ENCODE measurements at places on chromosomes 6 and 20.

GRCh38 chr20:1646975-1647431 is 10.6 kb downstream of the SIRPG start:
- no peak for DNase-seq

GRCh38 chr6:69012211-69012610 is 377.1 kb downstream of the ADGRB3 start:
- DNase-seq = no peak

GRCh38 chr6:109393157-109393885 is 11.1 kb upstream of the CD164 start:
- DNase-seq = no peak

DNA sequence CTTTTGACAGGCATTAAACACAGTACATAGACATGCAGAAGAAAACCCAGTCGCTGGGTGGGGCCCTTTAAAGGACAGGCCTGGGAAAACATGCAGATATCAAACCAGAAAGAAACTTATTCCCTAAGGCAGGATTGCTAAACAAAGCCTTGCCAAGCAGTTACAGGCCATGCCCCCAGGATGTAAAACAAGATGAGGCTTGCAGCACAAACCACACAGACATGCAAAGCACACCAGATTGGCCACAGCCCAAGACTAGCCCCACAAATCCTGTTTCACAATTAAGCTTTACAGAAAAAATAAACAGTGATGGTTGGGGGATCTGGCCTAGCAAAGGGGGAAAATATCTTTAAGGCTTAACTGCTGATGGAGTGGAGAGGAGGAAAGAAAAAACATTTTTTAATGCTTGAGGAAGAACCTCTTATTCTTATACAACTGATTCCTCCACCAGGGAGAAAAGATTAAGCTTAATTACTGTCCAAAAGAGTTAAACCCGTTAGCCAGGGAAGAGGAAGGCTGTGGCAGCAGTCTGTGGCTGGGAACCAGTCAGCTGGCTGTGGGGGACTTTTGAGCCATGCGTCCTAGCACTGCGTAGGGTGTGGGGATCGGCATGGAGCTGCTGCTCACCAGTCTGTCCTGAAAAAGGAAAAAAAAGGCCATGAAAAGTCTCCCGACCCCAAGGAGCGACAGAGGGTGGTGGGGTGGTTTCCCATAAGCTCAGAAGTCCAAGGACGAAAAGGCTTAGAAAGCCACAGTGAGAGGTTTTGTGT is 28.4 kb downstream of the COL19A1 start:
- no peak for DNase-seq

DNA sequence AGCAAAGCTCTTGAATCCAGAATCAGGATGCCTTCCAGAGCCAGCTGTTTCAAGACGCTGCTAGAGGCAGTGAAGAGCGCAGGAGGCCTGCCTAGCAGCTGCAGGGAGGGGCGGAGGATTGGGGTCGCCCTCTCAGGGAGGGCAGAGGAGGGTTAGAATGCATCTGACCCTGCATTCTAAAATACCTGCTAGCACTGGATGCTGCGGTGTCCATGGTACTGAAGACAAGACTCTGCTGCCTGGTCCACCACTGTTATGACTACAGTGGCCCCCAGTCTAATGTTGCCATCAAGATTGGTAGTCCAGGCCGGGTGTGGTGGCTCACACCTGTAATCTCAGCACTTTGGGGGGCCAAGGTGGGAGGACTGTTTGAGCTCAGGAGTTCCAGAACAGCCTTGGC is 193.7 kb upstream of the PROKR2 start:
- no peak for DNase-seq

GRCh38 chr6:170176136-170176897 is 114.6 kb downstream of the DLL1 start:
- peak; percentile 63 for DNase-seq

- DNase-seq = peak; percentile 65
These were observed 96.2 kb upstream of the RSPO3 start for GRCh38 chr6:127022302-127022701.

GRCh38 chr6:33173535-33174180 is 18.6 kb downstream of the COL11A2 start:
- DNase-seq = no peak

DNA sequence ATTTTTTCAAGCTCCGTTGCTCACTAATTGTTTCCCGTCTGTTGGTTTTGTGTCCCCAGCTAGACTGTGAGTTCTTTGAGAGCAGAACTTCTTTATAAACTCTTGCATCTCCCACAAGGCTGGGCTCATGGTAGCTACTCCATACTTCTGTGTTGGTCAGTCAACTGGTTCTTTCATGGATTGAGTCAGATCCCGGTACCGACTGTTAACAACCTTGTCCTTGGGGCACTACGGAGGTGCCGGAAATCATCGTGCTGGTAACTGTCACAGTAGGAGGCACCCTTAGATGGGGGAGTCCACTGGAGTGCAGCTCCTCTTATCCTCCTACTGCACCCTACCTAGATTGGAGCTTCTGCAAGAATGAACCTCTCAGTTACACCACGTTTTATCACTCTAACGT is 8.6 kb upstream of the STX16 start:
- DNase-seq = peak; percentile 50

GRCh38 chr20:5559945-5560344 is 190.3 kb upstream of the SHLD1 start:
- no peak for DNase-seq

GRCh38 chr20:10672624-10673127 is 1.1 kb downstream of the JAG1 start:
- peak; percentile 78 for DNase-seq

GRCh38 chr6:143225929-143226328 is 165.2 kb downstream of the AIG1 start:
- no peak for DNase-seq

GRCh38 chr20:62745952-62746288 is 37.3 kb downstream of the NTSR1 start:
- DNase-seq = no peak

GRCh38 chr20:41654884-41655283 is 36.7 kb upstream of the CHD6 start:
- no peak for DNase-seq

GRCh38 chr6:43200541-43200940 is 18.5 kb downstream of the CUL9 start:
- no peak for DNase-seq

DNA sequence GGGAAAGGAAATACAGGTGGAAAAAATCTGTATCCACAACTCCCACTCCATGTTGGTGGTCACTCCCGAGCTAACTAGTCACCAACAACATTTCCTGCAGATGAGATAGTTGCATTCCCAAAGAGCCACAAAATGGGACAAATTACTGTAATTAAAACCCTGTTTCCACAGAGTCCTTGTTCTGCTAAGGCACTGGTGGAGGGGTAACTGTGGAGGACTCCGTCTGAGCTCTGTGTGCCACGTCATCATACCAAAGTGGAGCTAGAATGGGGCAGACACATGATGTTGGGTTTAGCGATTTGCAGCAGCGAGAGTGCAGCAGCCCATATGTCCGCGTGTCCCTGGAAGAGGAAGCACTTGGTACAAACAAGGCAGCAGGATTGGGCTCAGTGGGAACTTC is 172.5 kb upstream of the KCNK16 start:
- DNase-seq = no peak

DNA sequence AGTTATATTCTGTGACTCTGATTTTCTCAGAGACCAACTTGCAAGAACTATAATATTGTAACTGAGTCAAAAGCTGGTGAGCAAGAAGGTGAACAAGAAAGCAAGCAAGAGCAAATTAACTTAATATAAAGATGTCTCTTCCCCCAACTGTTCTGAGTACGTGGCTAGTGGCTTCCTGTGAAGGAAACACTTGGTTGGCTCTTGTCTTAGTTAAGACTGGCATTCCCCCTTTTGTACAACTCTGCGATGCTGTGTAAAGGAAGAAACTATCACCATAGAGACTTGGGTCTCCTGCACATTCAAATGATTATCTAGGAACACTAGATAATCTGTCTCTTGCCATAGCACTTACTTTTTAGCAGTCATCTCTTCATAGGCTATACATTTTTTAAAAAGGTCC is 47.3 kb upstream of the TNFAIP3 start:
- no peak for DNase-seq

DNA sequence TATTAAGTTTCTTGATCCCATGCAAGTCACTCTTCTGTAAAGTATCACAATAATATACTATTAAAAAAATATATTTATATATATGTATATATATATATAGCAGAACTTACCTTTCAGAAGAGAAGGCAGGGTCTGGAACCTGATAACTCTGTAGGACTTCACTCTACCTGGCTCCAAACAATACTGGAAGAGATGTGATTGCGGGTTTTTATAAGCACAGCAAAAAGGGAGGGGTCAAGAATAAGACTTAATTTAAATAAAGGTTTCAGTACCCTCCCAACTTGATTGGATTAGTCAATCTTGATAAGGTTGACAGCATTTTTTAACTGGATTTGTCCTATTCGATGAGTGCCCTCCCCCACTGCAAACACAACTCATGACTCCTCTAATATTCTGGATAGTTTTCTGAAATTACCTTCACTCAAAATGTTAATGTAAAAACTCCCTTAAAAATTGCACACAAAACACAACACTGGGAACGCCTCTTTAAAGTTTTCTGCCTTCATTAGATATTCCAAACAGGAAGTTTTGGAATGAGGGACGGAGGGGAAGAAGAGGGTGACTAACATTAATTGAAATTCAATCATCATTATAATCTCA is 4.0 kb upstream of the ZNF217 start:
- DNase-seq = no peak

- DNase-seq = no peak
These were observed 6.2 kb upstream of the CYP24A1 start for GRCh38 chr20:54179946-54180345.

DNA sequence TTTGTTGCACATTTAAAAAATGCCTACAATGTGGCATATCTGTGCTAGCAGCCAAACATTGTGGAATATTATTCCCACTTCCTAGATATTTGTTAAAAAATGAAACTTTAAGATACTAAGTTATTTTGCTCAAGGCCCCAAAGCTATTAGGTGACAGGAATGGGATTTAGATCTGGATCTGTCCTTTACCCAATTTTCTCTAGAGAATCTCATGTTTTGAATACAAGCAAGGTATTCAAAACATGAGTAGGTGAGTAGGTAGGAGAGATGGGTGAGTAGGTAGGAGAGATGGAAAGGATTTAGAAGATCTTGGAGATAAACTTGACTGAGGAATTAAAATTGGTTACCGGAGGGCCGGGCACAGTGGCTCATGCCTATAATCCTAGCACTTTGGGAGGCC is 61.2 kb upstream of the AKIRIN2 start:
- DNase-seq = no peak

DNA sequence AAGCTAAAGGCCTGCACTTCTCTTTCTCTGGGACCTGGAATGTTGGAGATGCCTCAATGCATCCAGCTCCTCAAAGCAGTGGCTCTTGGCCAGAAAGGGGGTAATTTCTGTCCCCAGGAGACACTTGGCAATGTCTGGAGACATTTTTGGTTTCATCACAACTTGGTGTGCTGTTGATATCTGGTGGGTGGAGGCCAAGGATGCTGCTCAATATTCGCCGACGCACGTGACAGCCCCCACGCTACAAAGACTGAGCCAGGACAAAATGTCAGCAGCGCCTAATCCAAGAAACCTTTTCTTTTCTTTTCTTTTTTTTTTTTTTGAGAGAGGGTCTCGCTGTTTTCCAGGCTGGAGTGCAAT is 79.8 kb downstream of the SULF2 start:
- DNase-seq = no peak

DNA sequence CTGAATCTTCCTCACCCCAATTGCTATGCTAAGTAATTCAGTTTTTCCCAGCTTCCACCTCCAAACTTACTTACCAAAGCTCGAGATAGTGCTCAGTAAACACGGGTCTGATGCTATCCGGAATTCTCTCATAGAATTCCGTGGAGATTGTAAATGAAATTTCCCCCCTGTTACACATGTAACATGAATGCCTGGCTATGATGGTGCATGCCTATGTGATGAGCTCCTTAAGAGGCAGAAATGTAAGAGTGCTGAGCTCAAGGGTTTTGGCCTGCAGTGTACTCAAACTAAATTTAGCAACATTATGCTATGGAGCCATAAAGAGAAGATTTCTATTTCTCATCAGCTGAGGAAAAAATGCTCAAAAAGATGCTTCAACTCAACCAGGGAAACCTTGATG is 133.4 kb upstream of the FUT9 start:
- DNase-seq = no peak

GRCh38 chr6:148971031-148971927 is 224.4 kb downstream of the UST start:
- no peak for DNase-seq

GRCh38 chr6:135866445-135867123 is 15.1 kb downstream of the PDE7B start:
- no peak for DNase-seq

DNA sequence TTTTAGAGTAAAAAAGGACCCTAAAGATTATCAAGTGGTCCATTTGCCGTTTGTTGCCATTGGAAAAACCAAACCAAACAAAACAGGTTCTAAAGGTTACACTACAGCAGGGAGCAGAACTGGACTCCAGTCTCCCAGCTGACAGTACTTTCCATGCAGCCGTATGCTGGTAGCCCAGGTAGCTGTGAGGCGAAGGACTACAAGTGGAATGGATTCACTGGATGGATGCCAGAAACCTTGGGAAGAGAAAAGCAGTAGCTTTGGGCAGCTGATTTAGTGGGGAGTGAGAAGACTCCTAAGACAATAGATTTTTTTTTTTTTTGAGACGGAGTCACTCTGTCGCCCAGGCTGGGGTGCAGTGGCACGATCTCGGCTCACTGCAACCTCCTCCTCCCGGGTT is 88.3 kb downstream of the SASH1 start:
- no peak for DNase-seq

DNA sequence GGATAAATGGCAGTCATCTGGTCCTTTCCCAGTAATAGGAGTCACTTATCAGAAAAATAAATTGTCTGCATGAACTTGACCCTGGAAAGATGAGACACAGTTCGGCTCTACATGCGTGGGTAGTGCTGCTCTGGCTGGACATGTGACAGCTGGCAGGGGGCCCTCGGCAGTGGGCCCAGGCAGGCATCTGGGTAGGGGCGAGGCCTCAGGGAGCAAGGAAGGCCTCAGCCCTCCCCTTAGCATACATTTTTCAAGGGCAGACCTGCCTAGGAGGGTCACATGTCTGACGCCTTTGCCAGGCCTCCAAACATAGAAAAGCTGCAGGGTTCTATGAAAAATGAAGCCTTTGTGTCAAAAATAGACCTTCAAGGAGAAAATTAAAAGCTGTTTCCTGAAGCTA is 12.8 kb upstream of the ILRUN start:
- peak; percentile 73 for DNase-seq

DNA sequence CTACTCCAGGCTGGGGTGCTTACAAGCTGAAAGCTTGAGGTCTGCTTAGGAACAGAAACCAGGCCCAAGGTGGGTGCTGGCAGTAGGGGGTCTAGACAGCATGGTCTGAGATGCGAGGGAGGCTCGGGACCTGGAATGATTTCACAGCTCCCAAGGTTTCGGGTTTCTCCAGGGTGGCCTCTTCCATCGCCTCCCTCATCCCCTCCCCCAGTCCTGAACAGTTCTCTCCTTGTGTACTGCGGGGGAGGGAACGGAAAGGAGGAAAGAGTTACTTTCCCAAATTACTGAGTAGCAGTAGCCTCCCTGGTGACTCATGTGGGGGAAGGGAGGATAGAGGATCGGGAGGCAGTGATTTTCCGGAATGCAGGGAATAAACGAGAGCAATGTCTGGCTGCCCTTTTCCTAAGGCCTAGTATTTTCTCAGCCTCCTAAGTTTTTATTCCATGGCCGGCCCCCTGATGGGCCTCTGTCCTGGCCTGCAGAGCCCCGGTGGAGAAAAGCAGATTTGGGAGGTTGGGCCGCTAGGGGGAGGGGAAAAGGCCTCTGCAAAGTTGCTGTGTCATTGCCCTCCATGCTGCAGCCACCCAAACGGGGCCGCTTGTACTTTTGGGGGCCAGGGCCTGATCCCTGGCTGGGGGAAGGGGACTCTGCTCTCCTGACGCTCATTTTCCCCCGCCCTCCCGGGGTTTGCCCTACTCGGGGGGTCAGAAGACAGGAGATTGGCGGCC is 1.5 kb downstream of the BRD2 start:
- DNase-seq = peak; percentile 92

GRCh38 chr20:13813910-13814309 is 29.1 kb downstream of the NDUFAF5 start:
- no peak for DNase-seq
